K562 (cell line): ENCODE measurements at places on chromosomes 5 and 9. TPM values are rescaled to one million over a fixed set of nuclear protein-coding genes. Genes with fewer than 3 reads are reported as not detected.

DNA sequence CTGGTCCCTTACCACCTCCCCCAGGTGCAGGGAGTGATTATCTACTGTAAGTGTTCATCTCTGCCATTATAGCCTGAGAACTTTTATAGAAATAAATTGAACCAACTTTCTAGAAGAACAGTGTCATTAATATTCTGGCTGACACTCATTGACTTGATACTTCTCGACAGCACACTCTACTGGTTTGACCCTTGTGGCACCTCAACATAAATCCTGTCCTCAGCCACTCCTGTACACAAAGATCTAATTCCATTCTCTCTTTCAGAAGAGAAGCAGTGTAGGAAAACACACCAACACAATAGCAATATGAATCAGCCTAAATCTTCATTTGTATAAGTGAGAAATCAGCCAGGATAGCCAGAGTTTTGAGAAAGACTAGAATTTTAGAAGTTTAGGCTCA lies 417.7 kb downstream of the TAF11L14 start:
- DNase-seq, result no peak
- H3K4me3 ChIP-seq, result no peak overlapping the region
- no peaks in the 10 kb centered on the region for H3K36me3 ChIP-seq
- H3K4me1 ChIP-seq, result no peaks in the 10 kb centered on the region

AFAP1L1 gene
- total RNA-seq, result 0.07 and 0.13 TPM in 2 replicates

DNA sequence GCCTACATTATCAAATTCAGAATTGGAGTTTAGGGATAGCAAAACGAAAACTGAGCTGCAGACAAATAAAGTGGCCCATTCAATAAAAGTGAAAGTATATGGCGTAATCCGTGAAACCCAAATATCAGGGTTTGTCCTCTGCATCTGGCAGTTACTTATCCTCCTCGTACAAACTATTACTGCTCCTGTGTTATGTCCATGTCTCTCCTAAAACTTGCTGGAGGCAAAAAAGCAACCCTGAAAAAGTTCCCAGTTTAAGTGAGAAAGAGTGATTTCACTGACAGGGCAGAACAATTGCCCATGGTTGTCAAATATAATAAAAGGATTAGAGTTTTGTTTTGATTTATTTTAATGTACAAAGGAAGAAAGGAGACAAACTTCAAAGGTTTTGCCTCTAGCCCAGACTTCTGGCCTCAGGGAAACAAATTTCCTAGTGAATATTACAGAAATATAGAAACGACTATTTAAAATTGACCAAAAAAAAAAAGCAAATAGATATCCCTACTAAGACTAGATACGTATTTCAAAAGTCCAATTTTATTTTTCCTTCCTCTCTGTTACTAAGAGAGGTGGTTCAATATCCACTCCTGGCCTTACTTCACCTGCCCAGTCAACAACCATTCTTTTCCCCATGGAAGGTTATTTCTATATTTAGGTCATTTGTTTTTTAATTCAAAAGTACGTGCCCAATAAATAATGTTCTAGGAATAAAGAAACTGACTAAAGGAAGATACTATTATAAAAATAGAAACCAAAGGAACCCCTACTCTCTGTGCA lies 50.0 kb downstream of the NFIB start:
- no peaks in the 10 kb centered on the region for H3K4me1 ChIP-seq
- H3K36me3 ChIP-seq, result no peaks in the 10 kb centered on the region
- no peak overlapping the region for H3K4me3 ChIP-seq
- DNase-seq, result no peak

HAND1 gene
- not detected in 2 replicates for total RNA-seq

THOC3 gene
- total RNA-seq, result 111 and 115 TPM in 2 replicates

DNA sequence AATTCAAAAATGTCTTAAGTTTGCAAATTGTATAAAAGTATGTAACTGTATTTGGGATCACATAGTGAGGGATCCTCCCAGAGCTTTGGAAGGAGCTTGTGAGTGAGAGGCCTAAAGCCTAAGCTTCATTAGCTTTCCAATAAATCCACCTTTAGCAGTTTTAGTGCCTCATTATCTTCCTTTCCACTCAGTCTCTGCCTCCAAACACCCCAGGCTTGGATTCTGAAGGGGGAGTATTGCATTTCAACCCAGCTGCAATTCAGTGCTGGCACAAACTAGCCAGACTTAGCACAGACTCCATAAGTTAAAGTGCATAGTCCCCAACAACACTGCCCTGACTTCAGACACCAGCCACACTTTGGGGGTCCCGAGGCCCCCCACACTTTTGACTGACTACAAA lies 113.5 kb downstream of the SMARCA2 start:
- H3K4me3 ChIP-seq, result no peak overlapping the region
- no peak overlapping the region for H3K27ac ChIP-seq
- H3K4me1 ChIP-seq, result no peaks in the 10 kb centered on the region
- H3K36me3 ChIP-seq, result peaks cover 13% of the 10 kb centered on the region; the same call in 1 of the 3 replicates
- H3K27me3 ChIP-seq, result no peaks in the 10 kb centered on the region
- DNase-seq, result no peak
